WTC11 (cell line): ENCODE measurements at places on chromosomes 12 and 14. TPM values are rescaled to one million over a fixed set of nuclear protein-coding genes. Genes with fewer than 3 reads are reported as not detected.

The SLC8A3 gene
- 0.57 to 0.89 TPM (median 0.63 TPM) in 3 replicates for total RNA-seq

DNA sequence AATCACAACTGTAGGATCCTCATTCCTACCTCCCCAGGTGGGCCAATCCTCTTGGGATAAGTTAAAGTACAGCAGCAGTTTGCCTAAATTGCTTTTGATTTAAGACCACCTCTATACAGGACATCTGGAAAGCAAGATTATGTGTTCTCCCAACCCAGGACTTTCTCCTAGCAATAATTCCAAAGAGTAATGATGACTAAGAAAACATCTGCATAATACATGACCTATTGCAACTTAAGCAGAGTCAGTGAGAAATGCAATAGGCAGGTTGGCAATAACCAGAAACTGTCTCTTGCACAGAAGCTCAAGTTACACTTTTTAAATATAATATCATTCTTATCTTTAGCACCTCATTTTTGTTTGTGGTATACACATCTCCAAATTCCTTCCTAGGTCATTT is 275.4 kb downstream of the TRHDE start:
- no peaks in the 10 kb centered on the region for H3K27me3 ChIP-seq
- no peak for DNase-seq
- H3K4me1 ChIP-seq = peaks cover 12% of the 10 kb centered on the region
- H3K36me3 ChIP-seq = no peaks in the 10 kb centered on the region
- H3K4me3 ChIP-seq = no peak overlapping the region
- H3K27ac ChIP-seq = no peak overlapping the region

The CDKN3 gene
- total RNA-seq = 55.4 to 62.0 TPM (median 57.0 TPM) in 3 replicates

The CCDC38 gene
- 0.07 TPM in 1 of 3 replicates, not detected in the others for total RNA-seq

The ART4 gene
- total RNA-seq = not detected in 3 replicates
